ENCODE measurements at places on chromosomes 2 and 18. TPM values are rescaled to one million over a fixed set of nuclear protein-coding genes. Genes with fewer than 3 reads are reported as not detected.

The LOXL3 gene
- total RNA-seq, result 0.62 TPM

The C2orf66 gene
- 0.17 TPM for total RNA-seq

The AGXT gene
- not detected for total RNA-seq

The IFIH1 gene
- total RNA-seq, result 50.4 TPM

The LYG2 gene
- total RNA-seq, result not detected
